ENCODE measurements at places on chromosomes 7 and 10. TPM values are rescaled to one million over a fixed set of nuclear protein-coding genes. Genes with fewer than 3 reads are reported as not detected.

Gene PDE1C
- polyA plus RNA-seq: 2.9 TPM

Gene CHN2
- polyA plus RNA-seq: 5.2 TPM

Gene HOXA10
- polyA plus RNA-seq: 0.18 TPM

Gene PIK3CG
- 0.87 TPM for polyA plus RNA-seq

Gene RELN
- 0.19 TPM for polyA plus RNA-seq
